ENCODE measurements at places on chromosomes 7 and 10.

GRCh38 chr10:72058347-72058898 lies 29.9 kb downstream of the SPOCK2 start:
- DNase-seq, result no peak

DNA sequence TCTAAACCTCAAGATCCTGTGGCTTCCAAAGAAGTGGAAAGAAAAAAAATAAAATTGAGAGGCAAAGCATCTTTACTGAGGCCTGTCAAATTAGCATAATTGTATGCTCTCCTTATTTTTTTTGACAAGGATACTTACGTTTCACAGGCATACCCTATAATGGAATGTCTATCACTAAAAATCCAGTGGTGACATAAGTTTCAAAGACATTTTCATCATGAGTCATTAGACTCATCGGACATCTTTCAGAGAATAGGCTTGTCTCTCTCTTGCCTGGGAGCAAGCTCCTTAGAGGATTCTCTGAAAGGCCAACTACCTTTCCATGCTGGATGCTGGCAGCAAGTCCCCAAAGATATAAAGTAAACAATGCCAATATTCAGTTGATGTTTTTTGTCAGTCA lies 380.7 kb upstream of the STEAP1 start:
- DNase-seq, result no peak

DNA sequence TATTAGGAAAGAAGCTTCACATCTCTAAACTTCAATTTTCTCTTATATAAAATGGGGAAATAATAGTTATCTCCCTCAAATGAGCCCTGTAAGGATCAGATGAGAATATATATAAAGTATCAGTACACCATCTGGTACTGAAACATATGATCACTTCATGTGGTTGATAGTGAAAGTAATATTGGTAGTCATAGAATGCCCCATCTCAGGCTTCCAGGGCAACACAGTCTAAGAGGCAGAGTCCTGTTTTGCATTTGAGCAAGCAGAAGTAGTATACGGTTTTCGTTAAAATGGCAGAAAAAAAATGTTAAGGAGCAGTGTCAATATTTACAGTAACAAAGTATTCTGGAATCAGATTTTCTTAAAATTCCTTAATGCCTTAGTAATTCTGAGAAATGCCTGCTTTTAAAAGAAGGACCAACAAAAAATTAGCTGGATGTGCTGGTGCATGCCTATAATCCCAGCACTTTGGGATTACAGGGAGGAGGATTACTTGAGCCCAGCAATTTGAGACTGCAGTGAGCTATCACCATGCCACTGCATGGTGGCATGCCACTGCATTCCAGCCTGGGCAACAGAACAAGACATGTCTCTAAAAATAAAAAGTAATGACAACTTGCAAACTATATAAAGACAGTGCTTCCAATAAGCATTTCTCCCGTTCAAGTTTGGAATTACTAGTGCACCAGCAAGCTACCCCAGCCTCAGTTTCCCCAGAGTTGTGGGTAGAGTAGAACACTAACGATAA lies 19.8 kb downstream of the KBTBD2 start:
- no peak for DNase-seq

- no peak for DNase-seq
Measured at GRCh38 chr7:16778476-16778875, 24.9 kb downstream of the TSPAN13 start.

- no peak for DNase-seq
Measured at GRCh38 chr10:114306116-114306973, 67.3 kb downstream of the VWA2 start.

- no peak for DNase-seq
Measured at GRCh38 chr7:91306266-91306665, 42.0 kb downstream of the FZD1 start.

GRCh38 chr10:83765731-83766130 lies 373.6 kb upstream of the GHITM start:
- DNase-seq, result no peak

- no peak for DNase-seq
Measured at GRCh38 chr10:29304264-29304994, 15.6 kb downstream of the LYZL1 start.

GRCh38 chr7:23335136-23335535 lies 36.0 kb downstream of the MALSU1 start:
- no peak for DNase-seq

DNA sequence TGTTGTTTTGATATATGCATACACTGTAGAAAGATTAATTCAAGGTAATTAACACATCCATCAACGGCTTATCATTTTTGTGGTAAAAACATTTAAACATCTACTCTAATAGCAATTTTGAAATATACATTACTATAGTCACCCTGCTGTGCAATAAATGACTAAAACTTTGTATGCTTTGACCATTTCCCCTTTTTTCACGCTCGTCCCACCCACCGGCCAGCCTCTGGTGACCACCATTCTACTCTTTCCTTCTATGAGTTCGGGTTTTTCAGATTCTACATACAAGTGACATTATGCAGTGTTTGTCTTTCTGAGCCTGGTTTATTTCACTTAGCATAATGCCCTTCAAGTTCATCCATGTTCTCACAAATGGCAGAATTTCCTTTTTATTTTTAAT lies 21.3 kb downstream of the CYCS start:
- no peak for DNase-seq

Data from T follicular helper cell (primary cell).